Lower lobe of right lung (tissue), 2 donors: ENCODE measurements at places on chromosomes 7 and 10. TPM values are rescaled to one million over a fixed set of nuclear protein-coding genes. Genes with fewer than 3 reads are reported as not detected.

Gene SH2B2
- 17.0 TPM for total RNA-seq

Gene SFXN2
- 10.0 TPM for total RNA-seq

DNA sequence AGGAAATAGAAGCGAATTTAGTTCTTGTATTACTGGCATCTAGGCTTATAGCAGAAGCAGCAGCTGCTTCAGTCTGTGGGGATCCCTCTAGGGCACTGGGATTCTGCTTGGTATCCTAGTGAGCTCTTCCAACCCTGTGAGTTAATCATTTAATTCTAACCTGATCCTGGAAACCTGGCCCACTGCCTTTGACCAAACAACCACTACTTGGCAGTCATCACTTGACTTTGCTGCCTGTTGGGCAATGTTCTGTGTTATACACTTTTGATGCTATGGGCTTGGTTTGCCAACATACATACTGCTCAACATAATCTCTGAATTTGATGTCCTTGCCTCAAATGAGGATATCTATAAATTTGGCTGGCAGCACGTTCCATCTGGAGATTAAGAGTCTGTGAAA is 813.4 kb downstream of the ANKRD7 start:
- H3K4me3 ChIP-seq, result no peak overlapping the region
- DNase-seq, result no peak
- H3K27ac ChIP-seq, result no peak overlapping the region
- no peaks in the 10 kb centered on the region for H3K36me3 ChIP-seq

DNA sequence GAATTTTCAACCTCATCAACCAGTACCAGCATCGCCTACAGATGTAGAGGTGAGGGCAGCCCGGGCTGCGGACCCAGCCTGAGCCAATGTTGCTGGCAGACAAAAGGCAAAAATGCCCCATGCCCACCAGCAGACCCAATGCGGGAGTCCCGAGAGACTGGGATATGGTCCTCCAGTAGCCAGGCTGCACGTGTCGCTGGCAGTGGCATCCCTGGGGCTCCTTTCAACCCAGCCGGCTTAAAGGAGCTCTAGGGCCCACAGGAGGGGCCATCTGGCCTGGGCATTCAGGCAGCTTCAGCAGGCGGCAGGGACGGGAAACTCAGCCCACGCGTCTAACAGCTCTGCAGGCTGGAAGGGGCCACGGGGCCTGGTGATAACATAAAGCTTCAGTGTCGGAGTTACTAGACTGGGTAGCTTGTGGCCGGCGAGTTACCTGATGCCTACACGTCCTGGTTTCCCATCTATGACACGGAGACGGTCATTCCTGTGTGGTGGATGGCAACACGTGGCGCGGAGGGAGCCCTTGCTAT is 70.7 kb downstream of the PROSER2 start:
- H3K4me3 ChIP-seq, result no peak overlapping the region
- H3K36me3 ChIP-seq, result no peaks in the 10 kb centered on the region
- H3K27ac ChIP-seq, result no peak overlapping the region
- no peaks in the 10 kb centered on the region for H3K4me1 ChIP-seq
- no peaks in the 10 kb centered on the region for H3K27me3 ChIP-seq

DNA sequence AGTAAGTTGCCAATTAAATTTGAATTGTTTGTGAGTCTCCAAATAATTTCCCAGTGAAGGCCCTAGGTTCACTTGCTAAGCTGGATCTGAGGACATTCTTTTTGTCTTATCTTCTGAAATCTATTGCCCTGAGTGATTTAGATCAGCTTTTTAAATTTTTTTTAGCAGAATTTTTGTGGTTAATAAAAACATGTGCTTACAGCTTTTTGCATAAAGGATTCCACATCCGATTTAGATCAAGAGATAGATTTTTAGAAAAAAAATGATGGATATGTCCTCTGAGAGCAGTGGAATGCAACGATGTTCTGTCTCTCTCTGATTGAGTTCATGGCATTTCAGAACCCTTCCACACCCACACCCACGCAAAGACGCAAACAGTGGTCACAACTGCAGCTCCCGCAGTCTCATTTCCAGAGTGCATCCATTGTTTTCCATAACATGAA is 358.8 kb downstream of the SUGCT start:
- H3K4me1 ChIP-seq, result no peaks in the 10 kb centered on the region
- H3K27ac ChIP-seq, result no peak overlapping the region
- no peak overlapping the region for H3K4me3 ChIP-seq
- DNase-seq, result no peak
